ENCODE measurements at places on chromosomes 11 and 22.

GRCh38 chr11:13261591-13262061 lies 16.0 kb upstream of the BMAL1 start:
- no peak for DNase-seq

DNA sequence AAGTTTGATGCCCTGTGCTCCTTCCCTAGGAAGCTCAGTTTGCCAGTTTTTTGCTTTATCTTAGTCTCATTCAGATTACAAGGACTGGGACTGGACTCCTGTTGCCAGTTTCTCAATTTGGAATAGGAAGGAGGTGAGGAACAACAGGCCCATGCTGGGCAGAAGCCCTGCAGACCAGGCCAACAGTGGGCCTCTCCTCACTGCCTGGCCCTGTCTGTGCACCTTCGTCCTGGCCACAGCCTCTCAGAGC lies 23.7 kb downstream of the MED15 start:
- DNase-seq: no peak

DNA sequence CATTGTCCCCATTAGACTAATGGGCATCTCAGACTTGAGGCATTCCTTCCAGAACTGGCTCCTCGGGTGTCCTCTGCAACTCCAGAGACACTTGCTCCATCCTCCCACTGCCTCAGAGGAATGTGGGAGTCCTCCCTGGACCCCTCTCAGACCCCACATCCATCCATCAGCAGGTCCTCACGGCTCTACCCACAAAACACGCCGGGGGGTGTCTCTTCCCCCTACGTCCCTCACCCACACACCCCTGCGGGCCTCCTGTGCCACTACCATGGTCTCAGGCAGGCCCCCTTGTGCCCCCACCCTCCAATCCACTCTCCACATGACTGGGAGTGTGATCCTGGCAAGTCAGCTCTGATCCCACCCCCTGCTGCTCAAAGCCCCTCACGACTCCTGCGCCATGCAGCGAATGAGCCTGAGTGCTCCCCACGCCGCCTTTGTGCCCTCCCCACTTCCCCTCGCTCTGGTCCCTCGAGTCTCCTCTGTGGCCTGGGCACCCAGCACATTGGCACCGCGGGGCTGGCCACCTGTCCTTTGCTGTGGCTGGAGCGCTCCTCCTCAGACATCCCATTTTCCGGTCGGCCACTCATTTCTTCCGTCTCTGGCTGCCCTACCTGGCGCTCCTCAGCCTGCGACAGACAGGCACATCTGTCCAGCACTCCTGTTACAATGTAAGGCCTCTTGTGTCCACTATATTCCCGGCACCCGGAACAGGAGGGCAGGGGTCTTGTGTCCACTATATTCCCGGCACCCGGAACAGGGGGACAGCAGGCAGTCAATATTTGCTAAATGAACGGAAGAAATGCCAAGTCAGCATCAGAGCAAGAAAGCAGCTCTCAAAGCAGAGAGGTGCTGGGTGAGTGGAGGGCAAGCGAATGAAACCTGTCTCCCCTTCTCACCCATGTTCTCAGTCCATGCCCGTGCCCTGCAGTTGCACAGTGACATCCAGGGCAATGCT lies 14.2 kb upstream of the MOB2 start:
- DNase-seq: no peak

DNA sequence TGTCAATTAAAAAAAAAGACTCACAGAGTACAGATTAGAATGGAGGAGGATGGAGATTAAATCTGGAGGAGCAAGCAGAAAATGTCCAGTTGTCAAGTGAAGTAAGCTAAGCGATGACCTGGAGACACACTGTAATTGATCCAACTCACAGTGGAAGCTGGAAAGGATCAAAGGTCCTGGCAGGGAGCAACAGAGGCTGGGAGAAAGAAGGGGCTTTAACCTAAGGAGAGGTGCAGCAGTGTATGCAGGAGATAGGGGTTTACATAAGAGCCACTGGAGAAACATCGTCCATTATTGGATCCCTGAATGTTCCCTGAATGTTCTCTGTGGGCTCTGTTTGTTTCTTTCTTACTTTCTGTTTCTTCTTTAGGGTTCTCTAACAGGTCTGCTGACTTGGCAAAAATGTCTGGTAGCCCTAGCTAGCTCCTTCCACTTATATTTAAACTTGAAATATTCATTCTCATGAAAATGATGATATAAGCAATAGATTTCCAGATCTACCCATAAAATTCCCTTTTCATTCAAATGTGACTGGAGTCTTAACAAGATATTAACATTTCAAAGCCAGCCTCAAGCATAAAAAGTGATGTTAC lies 30.1 kb upstream of the CAT start:
- no peak for DNase-seq

- no peak for DNase-seq
These were observed 36.2 kb downstream of the LMO1 start for GRCh38 chr11:8227156-8228152.

DNA sequence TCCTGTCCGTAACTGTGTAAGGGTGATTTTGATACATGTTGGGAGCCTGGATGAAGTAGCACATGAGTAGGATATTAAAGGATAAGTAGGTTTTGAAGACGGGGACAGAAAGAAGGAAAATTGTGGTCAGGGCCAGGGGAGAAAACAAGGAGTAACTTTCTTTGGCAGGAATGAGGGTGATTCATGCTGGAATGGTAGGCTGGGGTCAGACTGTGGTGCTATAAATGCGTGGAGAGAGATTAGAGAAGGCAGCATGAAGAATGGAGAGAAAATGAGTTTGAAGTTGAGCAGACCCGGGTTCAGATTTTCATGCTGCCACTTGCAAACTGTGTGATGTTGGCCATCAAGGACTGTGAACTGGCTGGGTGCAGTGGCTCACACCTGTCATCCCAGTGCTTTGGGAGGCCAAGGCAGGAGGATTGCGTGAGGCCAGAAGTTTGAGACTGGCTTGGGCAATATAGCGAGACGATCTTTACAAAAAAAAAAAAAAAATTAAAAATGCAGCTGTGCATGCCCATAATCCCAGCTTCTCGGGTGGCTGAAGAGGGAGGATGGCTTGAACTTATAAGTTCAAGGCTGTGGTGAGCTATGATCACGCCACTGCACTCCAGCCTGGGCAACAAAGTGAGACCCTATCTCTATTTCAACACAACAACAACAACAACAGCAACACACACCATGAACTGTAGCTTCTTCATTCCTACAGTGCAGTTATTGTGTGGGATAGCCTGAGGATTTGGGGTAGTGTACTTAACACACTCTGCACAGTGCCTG lies 22.3 kb downstream of the ZBTB16 start:
- no peak for DNase-seq

DNA sequence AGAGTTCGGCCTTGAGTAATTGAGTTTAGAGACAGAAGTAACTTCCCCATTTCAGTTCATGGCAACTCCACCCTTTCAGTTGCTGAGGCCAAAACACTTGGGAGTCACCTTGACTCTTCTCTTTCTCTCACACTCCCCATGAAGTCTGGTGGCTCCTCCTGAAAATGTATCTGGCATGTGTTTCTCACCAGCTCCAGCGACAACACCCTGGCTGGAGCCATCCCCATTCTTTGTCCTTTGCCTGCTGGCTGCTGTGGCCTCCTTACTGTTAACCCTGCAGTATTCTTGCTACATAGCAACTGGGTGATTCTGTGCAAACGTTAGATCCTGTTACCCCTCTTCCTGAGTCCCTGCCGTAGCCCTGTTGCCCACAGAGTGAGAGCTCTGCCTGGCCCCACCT lies 23.8 kb downstream of the SLC6A5 start:
- DNase-seq: no peak

GRCh38 chr22:45218976-45219375 lies 21.7 kb downstream of the KIAA0930 start:
- DNase-seq: no peak

GRCh38 chr11:68043029-68043348 lies 4.2 kb downstream of the TCIRG1 start:
- DNase-seq: no peak

DNA sequence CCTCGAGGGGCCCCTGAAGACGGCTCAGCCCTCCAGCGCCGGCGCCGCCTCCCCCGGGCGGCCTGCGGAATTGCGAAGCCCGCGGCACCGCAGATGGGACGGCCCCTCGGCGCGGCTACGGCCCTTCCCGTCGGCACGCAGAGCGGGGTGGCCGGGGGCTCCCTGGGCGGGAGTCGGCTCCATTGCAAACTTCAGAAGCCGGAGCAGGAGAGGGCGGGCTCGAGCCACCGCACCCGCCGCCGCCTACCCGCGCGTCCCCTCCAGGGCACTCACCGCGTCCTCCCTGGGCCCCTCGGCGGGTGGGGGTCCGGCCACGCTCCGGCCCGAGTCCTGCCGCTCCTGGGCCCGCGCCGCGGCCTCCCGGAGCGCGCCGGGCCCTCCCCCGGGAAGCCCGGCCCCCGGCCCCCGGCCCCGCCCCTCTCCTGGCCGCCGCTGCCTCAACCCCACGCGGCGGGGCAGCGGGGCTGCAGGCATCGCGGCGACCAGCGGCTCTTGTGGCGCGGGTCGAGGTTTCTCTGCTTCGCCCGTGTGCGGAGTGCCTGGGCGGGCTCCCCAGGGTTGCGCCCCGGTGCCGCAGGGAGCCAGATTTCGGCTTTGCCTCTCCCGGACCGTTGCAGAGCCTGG lies at the start of gene PACSIN3:
TSS of gene PACSIN3 (minus strand) at position 359 of the 624 bp plus-strand sequence. CDS start 3,707 bp downstream, outside the sequence.
- peak; percentile 80 for DNase-seq

DNA sequence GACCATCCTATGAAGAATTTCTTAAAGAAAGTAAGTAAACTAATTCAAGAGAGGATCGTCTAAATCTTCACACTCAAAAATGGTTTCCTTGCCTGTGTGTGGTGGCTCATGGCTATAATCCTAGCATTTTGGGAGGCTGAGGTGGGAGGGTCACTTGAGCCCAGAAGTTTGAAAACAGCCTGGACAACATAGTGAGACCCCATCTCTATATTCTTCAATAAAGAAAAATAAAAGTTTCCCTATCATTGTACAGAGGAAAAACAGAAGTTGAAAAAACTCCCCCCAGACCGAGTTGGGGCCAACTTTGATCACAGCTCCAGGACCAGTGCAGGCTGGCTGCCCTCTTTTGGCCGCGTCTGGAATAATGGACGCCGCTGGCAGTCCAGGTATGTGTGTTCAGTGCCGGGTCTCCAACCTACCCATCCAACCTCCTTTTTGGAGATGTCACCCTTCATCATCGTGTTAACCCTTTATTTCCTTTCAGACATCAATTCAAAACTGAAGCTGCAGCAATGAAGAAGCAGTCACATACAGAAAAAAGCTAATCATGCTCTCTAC lies 3.0 kb downstream of the RPS25 start:
- DNase-seq: no peak

DNA sequence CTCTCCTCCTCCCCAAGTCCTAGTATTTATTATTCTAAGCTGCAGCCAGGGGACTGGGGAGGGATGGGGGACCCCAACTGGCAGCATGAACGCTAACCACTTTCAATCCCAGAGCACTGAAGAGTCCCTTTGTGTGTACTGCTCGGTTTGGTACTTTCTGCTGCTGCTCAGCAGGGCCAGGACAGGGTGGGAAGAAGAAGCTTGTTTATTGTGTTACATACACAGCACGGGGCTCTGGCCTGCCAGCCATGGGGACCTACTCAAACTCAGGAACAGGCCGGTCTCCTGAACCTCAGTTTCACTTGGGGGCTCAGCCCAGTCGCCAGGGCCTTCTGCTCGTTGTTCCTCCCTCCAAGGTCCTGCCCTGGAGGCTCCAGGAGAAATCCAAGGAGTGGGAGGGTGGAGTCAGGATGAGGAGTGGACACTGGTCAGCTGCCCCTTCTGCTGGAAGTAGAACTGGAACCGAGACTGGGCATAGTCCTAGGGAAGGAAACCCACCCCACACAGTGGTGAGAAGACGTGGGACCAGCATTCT lies 616 bp upstream of the CPT1B start:
- DNase-seq: no peak

All from activated CD8-positive, alpha-beta memory T cell treated with anti-CD3 and anti-CD28 coated beads for 24 hours (primary cell).